ENCODE measurements at places on chromosomes 4 and X. TPM values are rescaled to one million over a fixed set of nuclear protein-coding genes. Genes with fewer than 3 reads are reported as not detected.

DNA sequence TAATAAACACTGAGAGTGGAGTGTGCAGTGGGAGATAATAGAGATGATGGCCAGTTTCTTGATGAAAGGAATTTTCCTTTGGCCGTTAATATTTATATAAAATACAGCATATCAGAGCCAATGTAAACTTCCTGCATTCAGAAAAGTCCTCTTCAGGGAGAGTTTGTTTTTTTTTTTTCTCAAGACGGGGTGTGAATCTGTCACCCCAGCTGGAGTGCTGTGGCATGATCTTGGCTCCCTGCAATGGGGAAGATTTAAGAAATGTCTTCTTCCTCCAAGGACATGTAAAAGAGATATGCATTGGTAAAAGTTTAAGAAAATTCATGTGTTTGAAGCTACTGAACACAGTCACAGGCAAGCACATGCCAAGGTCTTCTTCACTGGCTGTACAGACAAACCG, 25.4 kb upstream of the TBC1D9 start:
- no peak for DNase-seq

DNA sequence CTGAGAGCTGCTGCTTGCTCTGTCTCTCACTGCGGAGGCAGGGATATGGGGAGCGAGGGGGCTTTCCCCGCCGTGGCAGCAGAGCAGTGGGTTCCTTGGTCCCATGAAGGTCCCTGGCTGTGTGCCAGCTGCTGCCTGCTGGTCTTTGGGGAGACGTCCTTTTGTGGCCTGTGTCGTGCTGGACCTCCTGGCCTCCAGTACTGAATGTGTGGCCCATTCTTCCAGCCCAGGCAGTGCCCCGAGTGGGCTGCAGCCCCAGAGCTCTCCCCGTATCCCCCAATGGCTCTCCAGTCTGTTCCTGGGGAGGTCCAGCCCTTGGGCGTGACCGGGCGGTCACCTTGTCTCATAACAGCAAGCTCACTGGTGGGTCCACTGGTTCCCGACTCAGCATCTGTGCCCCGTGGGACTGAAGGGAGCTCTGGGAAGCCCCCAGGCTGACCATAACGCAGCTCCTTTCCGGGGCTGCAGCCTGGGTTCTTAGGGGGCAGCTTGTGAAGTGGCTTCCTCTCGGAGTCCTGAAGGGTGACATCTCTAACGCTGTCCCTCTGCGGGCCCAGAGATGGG, 115.6 kb downstream of the SMIM20 start:
- no peak for DNase-seq

DNA sequence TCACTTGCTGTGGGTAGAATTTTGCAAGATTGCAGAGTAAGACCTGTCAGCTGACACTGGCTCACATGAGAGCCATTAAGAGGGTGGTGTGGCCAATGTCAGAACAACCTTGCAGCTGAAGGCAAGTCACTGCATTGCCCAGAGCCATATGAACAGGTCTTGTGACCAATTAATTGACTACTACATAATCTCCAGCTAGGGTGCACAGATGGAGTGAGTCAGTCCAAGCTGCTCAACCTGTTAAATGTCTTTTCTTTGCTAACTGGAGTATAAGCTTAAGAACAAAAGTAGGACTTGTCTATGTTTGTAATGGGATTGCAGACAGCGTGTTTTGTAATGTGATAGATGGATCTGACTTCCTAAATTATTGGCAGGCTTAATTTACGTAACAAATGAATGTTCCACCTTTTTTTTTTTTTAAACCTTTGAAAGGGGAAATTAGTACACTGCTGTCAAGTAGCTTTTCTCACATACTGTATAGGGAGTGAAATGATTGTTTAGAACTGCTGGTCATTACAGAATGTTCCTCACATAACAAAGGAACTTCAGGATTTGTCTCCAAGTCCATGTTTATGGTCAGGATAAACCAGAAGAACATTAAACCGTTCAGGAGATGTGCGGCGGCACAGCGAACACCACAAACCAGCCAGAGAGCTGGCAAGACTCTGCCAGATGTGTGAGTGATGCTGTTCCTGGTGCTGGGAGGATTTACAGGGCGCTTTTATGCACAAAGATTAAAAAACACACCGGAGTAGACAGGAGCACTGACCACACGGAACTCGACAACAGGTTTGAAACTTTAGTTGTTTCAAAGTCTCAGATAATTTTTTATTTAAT, 37.0 kb downstream of the FNIP2 start:
- DNase-seq, result peak; percentile 15

GRCh38 chr4:173272996-173273395, 61.2 kb downstream of the HMGB2 start:
- DNase-seq, result peak; percentile 35

DNA sequence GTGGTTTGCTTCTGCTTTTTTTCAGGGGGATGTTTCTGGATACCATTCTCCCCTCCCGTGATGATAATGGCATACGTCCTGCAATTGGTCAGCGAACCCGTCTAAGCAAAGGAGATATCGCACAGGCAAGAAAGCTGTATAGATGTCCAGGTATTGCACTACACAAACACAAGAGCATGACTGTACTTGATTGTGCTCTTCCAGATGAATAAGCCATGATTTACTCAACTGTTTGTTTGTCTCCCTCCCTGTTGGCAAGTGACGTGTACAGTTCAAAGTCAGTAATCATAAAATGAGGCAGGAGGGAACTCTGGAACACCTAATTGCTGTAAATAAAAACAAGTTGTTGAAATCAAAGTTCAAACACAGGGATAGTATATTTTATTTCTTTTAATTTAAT, 141.4 kb downstream of the TLL1 start:
- DNase-seq, result no peak

GRCh38 chrX:47313056-47313455, 57.3 kb upstream of the ZNF157 start:
- DNase-seq, result no peak

- DNase-seq, result peak; percentile 30
Measured at GRCh38 chr4:98262431-98262830, 1.2 kb downstream of the RAP1GDS1 start.

DNA sequence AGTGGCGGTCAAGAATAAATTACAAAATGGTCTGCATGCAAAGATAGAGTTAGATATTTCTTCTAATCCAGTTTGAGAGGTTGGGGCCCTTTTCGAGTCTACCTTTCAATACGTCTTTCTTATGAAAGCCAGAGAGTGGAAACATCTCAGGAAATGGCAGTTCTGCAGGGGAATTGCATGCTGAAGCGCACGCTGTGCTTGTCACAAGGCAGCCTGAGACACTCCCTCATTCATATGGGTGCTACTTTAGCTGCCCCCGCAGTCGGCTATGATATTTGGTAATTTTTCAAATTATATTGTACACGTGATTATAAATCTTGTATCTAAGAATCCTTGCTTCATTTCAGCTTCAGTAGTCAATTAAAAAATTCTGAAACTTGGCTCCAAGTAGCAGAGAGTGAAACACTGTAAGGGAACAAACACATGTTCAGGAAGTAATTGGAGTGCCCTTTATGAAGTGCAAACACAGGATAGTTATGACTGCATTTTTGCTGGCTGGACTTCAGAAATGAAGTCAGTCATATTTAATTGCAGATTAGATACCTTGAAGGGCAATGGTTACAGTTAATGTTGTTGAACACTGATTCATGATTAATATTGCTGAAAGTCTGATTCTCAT, 145.5 kb upstream of the NAP1L5 start:
- peak; percentile 27 for DNase-seq

DNA sequence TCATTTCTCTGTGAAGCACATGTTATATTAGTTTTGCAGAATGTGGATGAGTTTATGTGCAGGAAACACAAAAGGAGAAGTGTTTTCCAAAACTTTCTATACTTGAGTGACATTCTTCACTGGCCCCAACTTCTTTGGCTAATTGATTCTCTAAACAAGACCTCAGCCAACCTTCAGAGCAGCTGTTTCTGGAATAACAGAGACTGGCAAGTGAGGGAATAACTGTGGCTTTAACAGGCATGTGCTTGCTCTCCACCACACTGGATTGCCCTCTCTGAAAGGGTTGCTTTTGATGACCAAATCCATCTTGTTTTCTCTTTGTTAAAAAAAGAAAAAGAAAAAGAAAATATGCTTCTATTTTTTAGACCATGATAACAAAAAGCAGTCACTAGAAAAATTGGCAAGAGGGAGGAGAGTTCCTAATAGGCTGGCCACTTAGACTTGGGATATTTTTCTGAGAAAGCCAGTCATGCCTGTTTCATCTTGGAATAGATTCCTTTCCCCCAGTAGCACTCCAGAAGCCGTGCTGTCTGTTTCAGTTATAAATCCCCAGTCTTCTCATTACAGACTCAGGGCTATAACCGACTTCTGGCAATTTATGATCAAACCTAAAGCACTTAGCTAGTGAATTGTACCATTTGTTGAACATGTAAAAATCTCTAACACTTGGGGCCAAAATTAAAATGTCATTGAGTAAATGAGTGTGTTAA, 295.0 kb upstream of the NR3C2 start:
- no peak for DNase-seq

DNA sequence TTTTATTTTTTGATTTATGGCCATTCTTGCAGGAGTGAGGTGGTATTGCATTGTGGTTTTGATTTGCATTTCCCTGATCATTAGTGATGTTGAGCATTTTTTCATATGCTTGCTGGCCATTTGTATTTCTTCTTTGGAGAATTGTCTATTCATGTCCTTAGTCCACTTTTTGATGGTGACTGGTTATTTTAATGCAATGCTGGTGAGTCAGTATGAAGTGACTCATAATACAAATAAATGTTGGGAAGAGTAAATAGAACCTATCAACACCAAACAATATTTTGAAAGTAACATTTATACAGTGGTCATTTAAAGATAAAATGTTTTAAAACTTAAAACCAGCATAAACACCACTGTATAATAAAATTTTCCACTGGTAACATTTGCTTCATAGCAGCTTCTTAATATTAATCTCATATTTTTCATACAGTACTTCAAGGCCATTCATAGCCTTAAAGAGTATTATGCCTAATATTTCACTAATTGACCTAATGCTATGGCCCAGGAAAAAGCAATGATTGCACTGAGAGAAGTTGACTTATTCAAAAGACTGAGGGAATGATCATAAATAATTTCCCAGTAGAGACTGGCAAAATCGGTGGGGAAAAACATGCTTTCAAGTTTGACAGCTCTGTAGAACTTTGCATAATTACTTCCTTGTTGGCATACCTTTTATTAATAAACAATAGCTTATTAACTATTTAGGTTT, 33.9 kb downstream of the CASK start:
- DNase-seq, result peak; percentile 41

GRCh38 chrX:46838974-46839480, 2.2 kb downstream of the RP2 start:
- DNase-seq, result peak; percentile 36

- peak; percentile 17 for DNase-seq
Measured at GRCh38 chr4:40228497-40229365, 31.9 kb downstream of the RHOH start.

DNA sequence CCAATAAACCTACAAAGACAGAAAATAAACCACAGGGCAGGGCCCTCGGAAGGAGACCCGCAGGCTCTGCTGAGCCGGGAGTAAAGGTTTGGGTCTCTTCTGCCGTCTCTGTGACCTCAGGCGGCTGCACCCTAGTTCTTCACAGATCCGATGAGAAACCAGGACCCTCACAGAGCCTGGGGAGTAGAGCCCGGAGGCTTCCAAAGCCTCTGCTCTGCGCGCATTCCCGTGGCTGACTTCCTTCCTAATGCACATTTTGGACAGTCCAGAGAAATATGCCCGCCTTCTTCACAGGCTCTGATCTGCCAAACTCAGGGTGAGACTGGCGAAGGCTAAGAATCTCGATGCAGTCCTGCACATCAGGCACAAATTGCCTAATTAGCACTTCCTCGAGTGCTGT, 245.5 kb downstream of the EVC2 start:
- DNase-seq, result no peak

- no peak for DNase-seq
Measured at GRCh38 chr4:110924761-110925160, 301.9 kb upstream of the PITX2 start.

GRCh38 chr4:168734703-168735678, 238.1 kb downstream of the PALLD start:
- DNase-seq, result no peak

DNA sequence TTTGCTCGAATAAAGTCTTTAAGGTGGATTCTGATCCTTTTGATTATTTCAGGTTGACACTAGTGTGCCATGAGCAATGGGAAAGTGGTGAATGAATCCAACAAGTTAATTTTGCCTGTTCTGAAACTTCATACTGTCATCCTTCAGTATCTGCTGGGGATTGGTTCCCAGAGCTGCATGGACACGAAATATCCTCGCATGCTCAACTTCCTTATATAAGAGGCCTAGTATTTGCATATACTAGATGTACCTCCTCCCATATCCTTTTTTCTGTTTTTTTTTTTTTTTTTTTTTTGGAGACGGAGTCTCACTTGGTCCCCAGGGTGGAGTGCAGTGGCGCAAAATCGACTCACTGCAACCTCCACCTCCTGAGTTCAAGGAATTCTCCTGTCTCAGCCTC, 23.0 kb upstream of the PDS5A start:
- DNase-seq, result no peak

GRCh38 chrX:123807835-123808416, 51.9 kb upstream of the XIAP start:
- DNase-seq, result peak; percentile 60

DNA sequence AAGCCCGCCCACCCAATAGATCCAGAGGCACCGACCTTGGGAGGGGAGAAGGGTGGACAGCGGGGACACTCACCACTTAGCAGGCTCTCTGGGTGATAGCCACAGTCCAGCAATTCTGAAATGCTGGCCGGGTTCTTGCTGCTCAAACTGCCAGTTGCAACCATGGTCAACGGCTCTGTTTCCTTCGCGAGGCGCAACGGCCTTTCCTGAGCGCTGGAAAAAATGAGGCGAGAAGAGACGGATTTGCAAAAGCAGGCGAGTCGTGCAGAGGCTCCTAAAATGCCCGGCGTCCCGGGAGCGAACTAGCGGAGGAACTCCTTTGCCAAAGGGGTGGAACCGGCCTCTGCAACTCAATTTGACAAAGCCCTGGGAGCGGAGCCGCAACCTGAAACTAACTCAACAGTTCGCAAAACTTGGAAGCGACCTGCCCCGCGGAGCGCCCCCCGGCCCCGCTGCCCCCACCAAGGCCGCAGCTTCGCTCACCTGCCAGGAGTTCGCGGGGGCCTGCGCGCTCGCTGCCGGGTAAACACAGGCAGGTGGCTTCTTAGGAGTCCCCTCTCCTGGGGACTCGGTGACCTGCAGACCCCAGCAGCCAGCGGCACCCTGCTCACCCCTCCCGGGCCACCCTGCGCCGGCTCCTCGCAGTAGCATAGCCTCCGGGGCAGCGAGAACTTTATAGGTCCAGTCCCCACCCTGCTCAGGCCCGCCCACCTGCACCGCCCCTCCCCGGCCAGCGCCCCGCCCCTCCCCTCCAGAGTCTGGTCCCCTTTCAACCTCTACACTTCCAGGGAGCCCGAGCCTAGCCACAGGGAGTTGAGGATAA, at the start of gene DDIT4L:
Gene DDIT4L, minus strand, starts transcription at position 649 of the 823 bp plus-strand sequence. Its CDS starts 485 bp downstream, at position 164.
- peak; percentile 74 for DNase-seq

GRCh38 chr4:143085659-143086058, 99.1 kb upstream of the USP38 start:
- no peak for DNase-seq

- DNase-seq, result no peak
Measured at GRCh38 chrX:135275973-135276372, 24.1 kb downstream of the ETDA start.

The SPP1 gene
- 4.4 TPM for polyA plus RNA-seq

The ADH1C gene
- polyA plus RNA-seq, result not detected

The NPY2R gene
- not detected for polyA plus RNA-seq

The GPR119 gene
- not detected for polyA plus RNA-seq

The POLR2B gene
- polyA plus RNA-seq, result 50.8 TPM

The PSAPL1 gene
- not detected for polyA plus RNA-seq

The CNGA1 gene
- polyA plus RNA-seq, result not detected

The CDS1 gene
- polyA plus RNA-seq, result 0.04 TPM

The NPY5R gene
- polyA plus RNA-seq, result not detected

The STARD8 gene
- 0.53 TPM for polyA plus RNA-seq

The RPL36A gene
- polyA plus RNA-seq, result 295 TPM

The MMRN1 gene
- polyA plus RNA-seq, result not detected

The NCAPG gene
- 14.0 TPM for polyA plus RNA-seq

The HTN3 gene
- not detected for polyA plus RNA-seq

The IL13RA1 gene
- 47.2 TPM for polyA plus RNA-seq
